RPMI7951 (cell line): ENCODE measurements at places on chromosomes 4 and X. TPM values are rescaled to one million over a fixed set of nuclear protein-coding genes. Genes with fewer than 3 reads are reported as not detected.

Gene NAP1L2
- 0.36 and 0.39 TPM in 2 replicates for total RNA-seq

Gene TMEM271
- total RNA-seq: not detected in 2 replicates

DNA sequence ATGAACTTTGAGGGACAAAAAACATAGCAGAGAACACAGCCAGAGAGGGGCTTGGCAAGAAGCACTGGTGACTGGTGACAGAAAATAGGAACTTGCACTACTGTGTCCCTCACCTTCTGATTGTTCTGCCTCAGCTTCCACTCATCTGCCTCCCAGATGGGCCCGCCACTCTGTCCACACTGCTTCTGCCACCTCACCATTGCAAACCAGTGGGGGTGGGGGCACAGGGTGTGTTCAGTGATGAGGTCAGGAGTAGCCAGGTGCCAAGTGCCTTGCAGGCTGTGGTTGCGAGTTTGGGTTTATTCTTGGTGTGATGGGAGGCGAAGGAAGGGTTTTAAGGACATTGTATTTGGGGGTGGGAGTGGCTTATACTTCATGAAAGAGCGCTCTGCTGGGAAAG is 9.1 kb upstream of the UBA1 start:
- DNase-seq: no peak

GRCh38 chrX:121256647-121257046 is 209.2 kb downstream of the GLUD2 start:
- DNase-seq: peak; percentile 63

- peak; percentile 50 for DNase-seq
Observed at GRCh38 chr4:146165840-146166239, 9.7 kb upstream of the LSM6 start.

GRCh38 chrX:134734466-134734952 is 76.2 kb upstream of the PLAC1 start:
- DNase-seq: peak; percentile 52
